ENCODE measurements at places on chromosomes 7 and 10. TPM values are rescaled to one million over a fixed set of nuclear protein-coding genes. Genes with fewer than 3 reads are reported as not detected.

Gene GFRA1
- total RNA-seq, result 27.1 TPM

Gene CCL24
- total RNA-seq, result 1.1 TPM

Gene SH2D4B
- 0.52 TPM for total RNA-seq

DNA sequence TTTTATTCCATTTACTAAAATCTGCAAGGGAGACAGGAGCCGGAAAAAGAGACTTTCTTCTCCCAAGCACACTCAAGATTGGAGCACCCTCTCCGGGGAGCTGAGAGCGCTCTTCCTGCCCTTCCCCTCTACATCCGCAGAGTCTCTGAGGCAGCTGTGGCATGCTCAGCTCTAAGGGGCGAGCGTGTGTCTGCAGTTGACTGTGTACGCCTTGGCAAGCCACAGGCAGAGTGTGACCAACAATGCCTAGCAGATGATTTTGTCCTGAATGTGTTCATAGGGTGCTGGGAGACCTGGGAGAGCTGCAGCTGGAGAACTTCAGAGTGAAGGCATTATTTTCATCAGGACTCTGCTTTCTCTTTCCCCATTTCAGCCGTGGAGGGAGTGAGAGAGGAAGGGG, 20.7 kb downstream of the MTURN start:
- no peak for DNase-seq

GRCh38 chr10:16989826-16990293, 139.8 kb downstream of the CUBN start:
- no peak for DNase-seq

- DNase-seq, result no peak
Observed at GRCh38 chr10:3429676-3430075, 257.1 kb upstream of the PITRM1 start.

GRCh38 chr7:107147464-107148393, 21.1 kb upstream of the HBP1 start:
- no peak for DNase-seq

Measured in aorta (tissue), 5 donors.